Caki2 (cell line): ENCODE measurements at places on chromosomes 7 and 10.

- no peak for DNase-seq
Measured at GRCh38 chr7:144671429-144671828, 164.4 kb downstream of the TPK1 start.

DNA sequence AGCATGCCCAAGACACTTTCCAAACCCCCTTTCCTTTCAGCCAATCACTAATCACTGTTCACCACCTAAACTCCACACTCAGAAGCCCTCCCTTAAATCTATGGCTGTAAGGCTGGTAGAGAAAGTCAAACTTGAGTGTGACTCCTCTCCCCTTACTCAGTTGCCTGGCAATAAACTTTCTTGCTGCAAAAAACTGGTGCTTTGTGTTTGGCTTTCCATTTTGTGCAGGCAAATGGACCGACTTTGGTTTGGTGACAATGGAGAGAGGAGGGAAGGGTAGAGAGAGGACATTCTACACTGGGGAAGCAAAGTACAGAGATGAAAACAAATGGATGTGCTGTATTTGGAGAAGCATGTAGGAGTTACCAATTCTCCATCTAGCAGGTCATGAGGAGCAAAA, 84.9 kb downstream of the SLC25A13 start:
- DNase-seq: no peak

- no peak for DNase-seq
Measured at GRCh38 chr10:47358457-47358856, 10.3 kb downstream of the RBP3 start.

DNA sequence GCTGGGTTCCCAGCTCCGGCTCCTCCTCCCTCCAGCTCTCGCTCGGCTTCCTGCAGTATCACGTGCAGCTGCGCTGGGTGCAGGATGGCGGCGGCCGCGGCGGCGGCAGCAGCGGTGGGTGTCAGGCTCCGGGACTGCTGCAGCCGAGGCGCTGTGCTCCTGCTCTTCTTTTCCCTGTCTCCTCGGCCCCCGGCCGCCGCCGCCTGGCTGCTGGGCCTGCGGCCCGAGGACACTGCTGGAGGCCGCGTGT, at the start of gene CNNM1:
Gene CNNM1 (plus strand): TSS at position 53 of the 250 bp plus-strand sequence. CDS start 32 bp downstream, at position 85.
- peak; percentile 66 for DNase-seq

DNA sequence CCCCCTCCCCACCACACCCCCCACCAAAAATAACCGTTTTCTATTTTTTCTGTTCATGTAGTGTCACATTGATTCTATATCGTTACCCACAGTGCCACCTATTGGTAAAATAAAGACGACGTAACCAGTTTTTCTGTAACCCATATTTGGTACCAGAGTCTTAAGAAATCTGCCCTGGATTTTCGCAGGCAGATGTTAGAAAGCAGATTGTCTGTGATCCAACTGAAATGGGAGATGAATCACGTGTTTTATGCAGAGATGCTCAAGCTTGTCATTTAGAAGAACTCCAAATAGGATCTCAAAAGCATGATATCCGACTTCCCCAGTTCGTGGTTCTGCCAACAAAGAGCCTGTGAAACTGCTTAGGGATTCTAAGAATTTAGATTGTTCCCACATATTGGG, 261.1 kb upstream of the CSTF2T start:
- DNase-seq: peak; percentile 8

GRCh38 chr10:17789396-17789795, 19.8 kb upstream of the MRC1 start:
- no peak for DNase-seq

- DNase-seq: no peak
Measured at GRCh38 chr7:88775838-88776237, 16.3 kb downstream of the ZNF804B start.

DNA sequence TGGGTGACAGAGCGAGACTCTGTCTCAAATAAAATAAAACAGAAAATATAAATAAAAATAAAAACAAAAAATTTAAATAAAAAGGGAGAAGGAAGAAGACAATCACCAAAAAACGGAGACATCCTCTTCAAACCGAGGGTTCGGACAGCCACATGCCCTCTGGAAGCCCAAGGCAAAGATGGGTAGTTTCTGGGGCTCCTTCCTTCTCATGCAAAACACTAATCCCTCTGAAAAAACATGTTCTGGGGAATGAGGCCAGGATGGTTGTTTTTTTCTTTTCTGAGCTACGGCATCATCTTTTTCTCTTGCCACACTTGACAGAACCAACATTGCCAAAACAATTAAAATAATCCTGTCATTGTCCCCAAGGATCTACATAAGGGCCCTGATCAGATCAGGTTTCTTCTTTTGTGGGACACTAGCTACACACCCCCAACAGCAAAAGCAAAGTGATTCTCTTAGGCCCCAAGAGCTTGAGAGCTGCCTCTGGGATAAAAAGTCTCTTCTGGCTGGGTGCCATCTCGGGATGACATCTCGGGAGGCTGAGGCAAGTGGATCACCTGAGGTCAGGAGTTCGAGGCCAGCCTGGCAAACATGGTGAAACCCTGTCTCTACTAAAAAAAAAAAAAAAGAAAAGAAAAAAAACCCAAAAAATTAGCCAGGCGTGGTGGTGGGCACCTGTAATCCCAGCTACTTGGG, 14.2 kb upstream of the POR start:
- no peak for DNase-seq

DNA sequence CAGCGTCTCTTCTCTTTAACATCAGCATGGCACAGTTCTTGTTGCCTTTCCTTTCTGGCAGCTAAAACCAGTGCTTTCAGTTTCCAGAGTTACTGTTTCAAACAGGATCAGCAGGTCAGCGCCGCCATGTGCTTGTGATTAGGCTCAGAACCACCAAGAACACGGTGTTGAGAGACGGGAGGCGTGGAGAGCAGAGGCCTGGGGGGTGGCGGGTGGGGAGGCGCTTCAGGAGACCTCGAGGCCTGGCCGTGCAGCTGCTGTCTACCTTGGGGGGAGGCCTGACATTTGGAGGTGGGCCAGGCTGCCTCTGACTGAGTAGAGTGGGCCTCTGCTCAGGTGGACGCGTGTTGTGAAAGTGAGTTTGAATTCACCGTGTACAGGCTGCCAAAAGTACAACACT, 22.0 kb downstream of the PFKFB3 start:
- DNase-seq: no peak

- DNase-seq: no peak
Measured at GRCh38 chr7:49513911-49514310, 259.5 kb upstream of the VWC2 start.

DNA sequence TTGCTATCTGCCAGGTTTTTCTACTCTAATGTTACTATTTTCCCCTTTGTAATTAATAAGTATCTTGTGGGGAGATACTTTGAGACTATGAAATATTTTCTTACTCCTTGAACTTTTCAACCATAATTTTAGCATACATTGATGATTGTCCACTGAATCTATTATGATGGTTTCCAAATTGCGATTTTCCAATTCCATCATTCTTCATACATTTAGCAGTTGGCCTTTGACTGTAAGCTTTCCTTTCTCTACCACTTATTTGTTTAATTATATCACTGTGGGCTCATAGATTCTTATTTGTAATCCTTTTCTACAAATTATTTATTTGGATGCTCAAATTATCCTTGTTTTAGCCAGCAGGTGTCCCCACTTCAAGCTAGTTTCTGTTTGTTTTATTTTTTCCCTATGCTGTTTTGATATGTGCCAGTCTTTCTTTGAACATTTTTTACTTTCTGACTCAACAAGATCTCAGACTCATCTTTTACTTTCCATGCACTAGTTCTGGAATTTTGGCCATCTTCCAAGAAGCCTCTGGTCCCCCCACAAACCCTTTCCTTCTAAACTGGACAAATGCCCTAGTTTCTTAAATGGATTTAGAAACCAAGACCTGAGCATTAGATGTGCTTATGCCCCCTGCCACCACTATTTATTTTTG, 11.4 kb upstream of the MRPS16 start:
- DNase-seq: peak; percentile 53

GRCh38 chr10:121928528-121928884, 675 bp upstream of the ATE1 start:
- no peak for DNase-seq

- DNase-seq: no peak
Measured at GRCh38 chr10:32793033-32793432, 165.0 kb downstream of the ITGB1 start.

DNA sequence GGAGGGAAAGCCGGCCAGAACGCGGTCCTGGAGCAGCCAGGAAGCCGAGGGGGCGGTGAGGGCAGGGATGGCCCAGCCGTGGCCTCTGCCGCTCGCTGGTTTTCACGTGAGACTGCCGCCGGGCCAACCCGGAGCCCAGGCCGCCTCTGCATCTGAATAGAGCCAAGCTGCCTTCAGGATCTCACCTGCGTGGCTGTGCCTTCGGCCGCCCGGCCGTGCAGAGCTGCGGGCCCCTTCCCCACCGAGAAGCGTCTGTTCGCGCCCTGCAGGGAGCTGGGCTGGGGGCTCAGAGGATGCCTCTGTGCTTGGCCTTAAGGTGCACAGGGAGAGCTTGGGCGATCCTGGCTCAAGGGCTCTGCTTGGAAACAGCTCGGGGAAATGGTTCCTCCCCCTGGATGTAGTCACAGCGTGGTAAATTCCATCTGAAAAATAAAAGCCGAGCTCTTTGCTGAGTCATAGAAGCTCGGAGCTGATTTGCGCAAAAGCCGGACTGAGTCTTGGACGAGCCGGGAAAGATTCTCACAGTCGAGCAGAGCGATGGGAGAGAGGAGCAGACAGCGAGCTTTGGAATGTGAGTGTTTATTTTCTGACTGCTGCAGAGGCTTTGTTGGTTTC, at the start of gene JAKMIP3:
Gene JAKMIP3 (plus strand): TSS at position 456 of the 615 bp plus-strand sequence. CDS start 38,863 bp downstream, outside the sequence.
- peak; percentile 89 for DNase-seq

- DNase-seq: no peak
Measured at GRCh38 chr7:44176486-44176885, 12.8 kb downstream of the GCK start.

- DNase-seq: no peak
Measured at GRCh38 chr10:17038627-17039026, 91.0 kb downstream of the CUBN start.

- DNase-seq: peak; percentile 50
Measured at GRCh38 chr7:92834507-92835260, 1.7 kb downstream of the CDK6 start.

GRCh38 chr7:150992833-150993302, 2.1 kb downstream of the NOS3 start:
- DNase-seq: no peak

DNA sequence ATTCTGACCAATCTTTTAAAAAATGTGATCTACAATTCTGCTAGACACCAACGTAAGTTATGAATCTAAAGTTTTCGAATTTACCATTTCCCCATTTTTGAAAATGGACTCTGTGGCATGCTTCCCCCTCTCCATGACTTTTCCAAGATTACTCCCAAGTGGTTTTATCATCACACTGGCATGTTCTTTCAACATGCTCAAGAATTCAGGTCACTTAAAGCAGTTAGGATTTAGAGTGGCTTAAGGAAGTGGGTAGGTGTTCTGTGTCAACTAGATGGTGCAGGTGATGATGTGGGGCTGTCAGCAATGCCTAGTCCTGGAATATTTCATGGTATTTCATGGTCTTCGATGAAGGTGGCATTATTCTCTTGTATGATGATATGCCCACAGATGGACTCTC, 164.0 kb upstream of the ASAH2 start:
- DNase-seq: peak; percentile 48

- DNase-seq: no peak
Measured at GRCh38 chr10:71323407-71323806, 4.3 kb downstream of the SLC29A3 start.

DNA sequence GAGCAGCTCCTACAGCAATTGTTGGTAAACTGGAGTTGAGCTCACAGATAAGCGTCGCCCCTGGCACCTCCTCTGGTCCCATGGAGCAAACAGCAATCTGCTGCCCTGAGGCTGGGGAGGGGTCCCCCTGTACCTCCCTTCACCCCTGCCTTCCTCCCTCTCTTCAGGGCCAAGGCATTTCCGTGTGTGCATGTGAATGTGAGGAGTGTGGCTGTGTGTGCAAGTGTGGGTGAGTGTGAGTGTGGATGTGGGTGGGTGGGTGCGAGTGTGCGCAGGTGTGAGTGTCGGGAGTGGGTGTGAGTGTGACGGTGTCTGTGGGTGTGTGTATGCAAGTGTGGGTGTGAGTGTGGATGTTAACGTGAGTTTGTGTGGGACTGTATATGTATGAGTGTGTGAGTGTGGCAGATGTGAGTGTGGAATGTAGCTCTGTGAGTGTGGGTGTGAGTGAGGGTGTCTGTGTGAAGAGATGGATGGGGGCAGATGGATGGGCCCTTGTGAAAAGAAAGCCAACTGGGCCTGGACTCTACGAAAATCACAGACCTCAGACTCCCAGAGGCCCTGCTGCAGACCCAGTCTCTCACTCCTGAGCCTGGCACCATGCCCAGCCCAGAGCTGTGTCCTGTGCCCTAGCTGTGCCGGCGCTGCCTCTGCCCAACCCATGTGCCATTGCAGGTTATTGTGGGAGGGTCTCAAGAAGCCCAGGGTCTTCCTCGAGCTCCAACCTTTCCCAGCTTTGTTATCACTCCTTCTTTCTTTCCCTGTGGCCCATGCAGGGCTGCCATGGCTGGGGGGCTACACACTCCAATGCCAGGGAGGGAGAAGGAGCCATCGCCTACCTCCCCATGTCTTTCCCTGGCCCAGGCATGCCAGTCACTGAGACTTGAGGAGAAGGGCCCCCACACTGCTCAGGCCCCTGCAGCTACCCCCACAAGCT, 73.9 kb downstream of the GRID1 start:
- DNase-seq: no peak

DNA sequence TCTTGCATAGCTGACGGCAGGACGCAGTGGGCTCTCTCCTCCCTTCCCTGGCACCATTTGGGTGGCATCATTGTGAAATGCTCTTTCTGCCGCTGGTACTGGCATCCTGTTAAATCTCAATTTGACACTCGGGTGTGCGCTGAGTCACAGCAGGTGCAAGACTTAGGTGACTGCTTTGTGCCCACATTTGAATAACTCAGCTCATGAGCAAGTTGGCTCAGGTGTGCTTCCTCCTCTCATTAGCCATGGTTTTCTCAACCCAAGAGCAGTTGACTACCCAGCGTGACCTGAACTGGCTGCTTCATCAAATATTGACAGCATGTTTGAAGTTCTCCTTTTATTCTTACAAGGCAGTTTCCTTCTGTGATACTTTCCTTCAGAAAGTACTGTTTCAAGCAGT, 24.6 kb upstream of the NFE2L3 start:
- DNase-seq: no peak

DNA sequence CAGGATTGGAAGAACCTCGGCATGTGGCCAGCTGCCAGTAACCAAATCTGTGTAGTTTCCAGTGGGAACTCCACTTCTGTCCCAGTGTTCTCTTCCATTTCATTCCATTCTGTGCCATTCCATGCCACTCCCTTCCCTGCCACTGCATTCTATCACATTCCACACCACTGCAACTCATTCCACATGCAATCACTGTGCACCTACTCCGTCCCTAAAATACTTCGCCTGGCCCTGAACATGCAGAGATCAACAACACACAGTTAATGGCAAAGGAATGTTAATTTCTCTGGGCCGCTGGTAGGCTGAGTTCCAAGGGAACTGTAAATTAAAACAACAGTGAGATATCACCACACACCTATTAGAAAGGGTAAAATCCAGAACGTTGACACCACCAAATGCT, 64.8 kb downstream of the AKR1B1 start:
- DNase-seq: no peak

DNA sequence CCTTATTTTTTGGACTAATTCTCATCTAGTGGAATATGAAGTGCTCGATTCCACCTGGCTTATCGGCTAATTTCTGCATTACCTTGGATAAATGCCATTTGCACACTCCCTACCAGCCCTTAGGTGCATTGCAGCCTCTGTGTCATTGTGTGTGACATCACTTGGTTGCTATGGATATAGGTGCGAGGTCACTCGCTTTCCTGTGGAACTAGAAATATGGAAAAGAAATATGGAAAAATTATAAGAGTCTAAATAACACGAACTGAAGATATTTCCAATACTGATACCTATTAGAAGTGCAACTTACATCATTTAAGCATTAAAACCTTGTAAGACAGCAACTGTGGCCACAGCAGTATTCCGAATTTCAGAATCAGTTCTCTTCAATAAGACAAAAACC, 2.0 kb downstream of the YWHAG start:
- DNase-seq: peak; percentile 51
